ENCODE measurements at places on chromosomes 12 and 14.
A peak's percentile ranks its signal among the peaks of the same experiment; 100 is the strongest.

DNA sequence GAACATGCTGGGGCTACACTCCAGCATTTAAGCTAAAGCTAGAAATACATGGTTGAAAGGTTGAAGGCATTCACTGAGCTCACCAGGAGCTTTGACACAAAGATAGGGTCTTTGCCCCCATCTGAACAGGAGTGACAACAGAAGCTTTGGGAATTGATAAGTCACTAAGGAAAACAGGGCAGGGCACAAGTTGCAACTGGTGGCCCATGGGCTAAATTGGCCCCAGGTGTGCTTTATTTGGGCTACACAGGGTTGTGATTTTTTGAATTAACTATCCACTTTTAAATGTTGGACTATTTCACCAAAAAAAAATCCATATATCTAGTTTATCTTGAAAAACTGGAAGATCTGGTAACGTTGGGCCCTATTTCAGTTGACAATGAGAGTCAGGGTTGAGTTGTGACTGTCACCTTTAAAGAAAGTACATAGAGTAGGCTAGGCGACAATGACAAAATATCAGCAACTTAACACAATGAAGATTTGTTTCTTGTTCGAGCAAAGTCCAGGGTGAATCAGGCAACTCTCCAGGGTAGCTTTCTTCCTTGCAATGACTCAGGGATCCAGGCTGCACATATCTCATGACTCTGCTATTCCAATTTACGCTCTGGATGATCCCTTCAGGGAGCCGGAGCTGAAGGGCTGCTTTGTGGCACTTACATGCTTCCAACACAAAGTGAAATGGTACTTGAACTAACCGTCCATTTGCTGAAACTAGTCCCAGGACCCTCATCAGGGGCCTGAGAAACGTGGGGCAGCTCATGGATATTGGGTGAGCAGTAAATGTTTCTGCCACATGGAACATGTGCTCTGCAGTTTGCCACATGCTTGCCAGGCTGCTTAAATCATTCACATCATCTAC is 13.3 kb upstream of the EIF4B start:
- no peak for DNase-seq

DNA sequence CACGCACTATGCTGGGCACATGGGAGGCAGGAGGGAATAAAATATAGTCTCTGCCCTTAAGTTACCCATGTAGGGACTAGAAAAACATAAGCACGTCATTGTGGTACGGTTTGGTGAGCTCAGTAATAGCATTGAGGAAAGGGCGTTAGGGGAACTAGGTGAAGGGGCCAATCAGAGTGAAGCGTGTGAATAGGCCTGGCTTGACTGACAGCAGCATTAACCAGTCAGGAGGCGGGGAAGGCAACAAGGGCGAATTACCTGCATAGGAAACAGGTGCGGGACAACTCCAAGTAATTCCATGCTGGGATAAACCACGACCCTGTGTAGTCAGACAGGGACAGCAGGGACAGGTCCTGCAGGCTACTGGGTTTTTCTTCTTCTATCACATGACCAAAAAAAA is 107.7 kb downstream of the UNC79 start:
- no peak for DNase-seq

DNA sequence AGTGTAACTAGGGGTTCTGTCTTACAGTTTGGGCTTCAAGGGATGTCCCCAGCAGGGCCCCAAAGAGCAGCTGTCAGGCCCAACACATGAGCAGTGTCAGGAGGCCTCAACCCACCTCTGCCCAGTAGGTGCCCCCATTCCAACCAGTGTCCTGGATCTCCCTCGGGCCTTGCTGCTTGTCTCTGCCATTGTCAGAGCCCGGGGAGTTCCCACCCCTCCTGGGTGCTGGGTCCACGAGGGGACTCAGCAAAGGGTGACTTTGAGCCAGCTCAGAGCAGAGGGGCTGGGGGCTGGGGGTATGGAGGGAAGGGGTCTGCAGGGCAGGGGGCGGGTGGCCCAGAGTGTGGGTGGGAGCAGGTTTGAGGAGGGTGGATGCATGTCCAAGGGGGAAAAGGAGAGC is 18.0 kb upstream of the BEGAIN start:
- DNase-seq, result no peak

- DNase-seq, result peak; percentile 78
Measured at GRCh38 chr12:67662910-67663538, 14.5 kb downstream of the DYRK2 start.

GRCh38 chr14:30227436-30227835 is 299.8 kb upstream of the PRKD1 start:
- DNase-seq, result no peak

GRCh38 chr12:4051596-4051995 is 178.4 kb upstream of the PARP11 start:
- DNase-seq, result no peak

- DNase-seq, result no peak
Measured at GRCh38 chr12:90404071-90404470, 550.9 kb downstream of the CCER1 start.

DNA sequence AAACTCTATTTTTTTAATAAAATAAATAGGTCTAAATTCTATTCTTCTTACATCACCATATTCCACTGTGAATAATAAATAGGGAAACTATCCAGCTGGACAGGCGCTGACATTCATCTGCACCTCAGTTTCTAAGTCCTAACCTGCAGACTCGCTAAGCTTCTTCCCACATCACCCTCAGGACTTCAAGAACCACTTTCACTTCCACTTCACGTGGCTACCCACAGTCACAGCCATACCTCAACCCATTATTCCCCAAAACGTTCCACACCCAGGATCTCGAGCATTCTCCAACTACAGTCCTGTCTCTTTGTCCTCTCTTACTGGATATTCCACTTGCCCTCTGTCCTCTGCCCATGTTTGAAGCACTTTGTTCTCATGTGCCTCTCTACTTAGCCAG is 71.1 kb downstream of the C2CD5 start:
- DNase-seq, result no peak

Measured in skeletal muscle cell (primary cell).